ENCODE measurements at places on chromosomes 13 and 19. TPM values are rescaled to one million over a fixed set of nuclear protein-coding genes. Genes with fewer than 3 reads are reported as not detected.

Gene ZNF492
- total RNA-seq: 0.81 TPM

GRCh38 chr13:51874651-51875050 is 12.9 kb downstream of the CCDC70 start:
- DNase-seq: no peak

Gene SULT2B1
- total RNA-seq: 4.8 TPM

- no peak for DNase-seq
Observed at GRCh38 chr13:111924678-111925075, 142.3 kb upstream of the SOX1 start.

Gene PGLYRP1
- total RNA-seq: not detected

Gene TMEM91
- total RNA-seq: 3.6 TPM

DNA sequence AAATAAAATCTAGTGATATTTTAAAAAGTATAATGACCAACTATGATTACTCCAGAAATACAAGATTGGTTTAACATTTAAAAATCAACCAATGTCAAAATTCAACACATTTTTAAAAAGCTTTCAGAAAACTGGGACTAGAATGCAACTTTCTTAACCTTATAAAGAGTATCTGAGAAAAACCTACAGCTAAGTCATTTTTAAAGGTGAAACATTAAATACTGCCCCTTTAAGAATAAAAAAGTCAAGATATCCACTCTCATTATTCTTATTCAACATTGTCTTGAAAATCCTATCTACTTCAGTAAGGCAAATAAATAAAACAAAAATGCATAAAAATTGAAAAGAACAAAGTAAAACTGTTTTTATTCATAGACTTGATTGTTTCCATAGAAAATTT is 673.2 kb downstream of the UQCRFS1 start:
- no peak for DNase-seq

DNA sequence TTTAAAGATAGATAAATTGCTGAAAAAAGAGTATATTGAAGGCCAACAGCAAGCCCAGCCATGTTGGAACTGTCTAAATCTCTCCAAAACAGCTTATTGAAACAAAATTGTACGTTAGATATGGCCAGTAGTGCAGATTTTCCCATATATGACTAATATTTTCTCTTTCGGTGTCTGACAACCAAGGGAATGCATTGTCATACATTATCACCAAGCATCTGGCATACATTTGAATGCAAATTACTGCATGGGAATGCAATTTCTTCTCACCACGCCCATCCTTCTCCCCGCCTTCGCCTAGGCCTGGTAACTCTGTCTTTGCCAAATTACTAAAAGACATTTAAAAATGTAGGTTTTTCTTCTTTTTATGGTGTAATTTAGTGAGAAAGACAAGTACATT is 32.5 kb upstream of the IRS2 start:
- DNase-seq: no peak

Gene ZNF491
- total RNA-seq: 0.17 TPM
